ENCODE measurements at places on chromosomes 5 and 9.

DNA sequence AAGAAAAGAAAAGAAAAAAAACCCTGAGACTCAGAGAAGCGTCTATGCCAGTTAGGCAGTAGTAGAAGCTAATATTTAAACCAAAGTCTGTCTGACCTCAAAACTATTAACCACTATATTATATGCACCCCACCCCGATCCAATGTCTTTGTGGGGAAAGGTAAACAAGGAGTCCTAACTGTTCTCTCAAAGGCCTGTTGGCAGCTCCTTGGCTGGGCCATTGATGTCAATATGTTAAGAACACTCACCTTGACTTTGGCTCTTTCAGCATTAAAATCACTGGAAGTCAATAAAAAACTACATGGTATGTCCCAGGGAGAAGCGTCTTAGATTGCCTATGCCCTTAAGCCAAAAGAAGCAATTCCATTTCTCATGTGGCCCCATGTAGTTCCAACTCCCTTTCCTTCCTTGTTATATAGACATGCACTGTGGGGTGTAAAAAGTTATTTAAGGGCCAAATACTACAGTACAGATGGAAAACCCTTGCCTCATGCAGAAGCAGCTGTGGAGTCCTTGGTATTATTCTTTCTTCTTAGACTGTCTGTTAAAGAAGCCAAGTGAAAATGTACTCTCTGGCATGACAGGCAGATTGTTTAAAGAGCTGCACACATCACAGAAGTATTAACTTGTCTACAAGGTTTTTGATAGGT lies 308.6 kb upstream of the RPS23 start:
- DNase-seq = no peak

DNA sequence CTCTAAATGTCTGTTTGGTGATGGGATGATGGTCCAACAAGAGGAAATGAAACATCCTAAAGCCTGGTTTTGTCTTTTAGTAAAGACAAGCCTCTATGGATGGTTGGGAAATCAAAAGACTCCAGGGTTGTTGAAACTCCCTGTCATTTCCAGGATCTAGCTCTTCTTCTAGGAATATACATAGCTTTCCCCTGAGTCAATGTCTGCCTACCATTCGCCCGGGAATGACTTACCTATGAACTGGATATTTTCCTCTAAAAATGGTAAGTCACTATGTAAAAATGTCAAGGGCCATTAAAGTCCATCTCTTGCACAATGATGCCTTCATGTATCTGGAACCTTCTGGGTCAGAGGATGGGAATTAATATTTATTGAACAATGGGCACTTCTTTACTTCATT lies 11.1 kb upstream of the KIF12 start:
- no peak for DNase-seq

GRCh38 chr5:79794347-79794746 lies 104.7 kb downstream of the CMYA5 start:
- no peak for DNase-seq

DNA sequence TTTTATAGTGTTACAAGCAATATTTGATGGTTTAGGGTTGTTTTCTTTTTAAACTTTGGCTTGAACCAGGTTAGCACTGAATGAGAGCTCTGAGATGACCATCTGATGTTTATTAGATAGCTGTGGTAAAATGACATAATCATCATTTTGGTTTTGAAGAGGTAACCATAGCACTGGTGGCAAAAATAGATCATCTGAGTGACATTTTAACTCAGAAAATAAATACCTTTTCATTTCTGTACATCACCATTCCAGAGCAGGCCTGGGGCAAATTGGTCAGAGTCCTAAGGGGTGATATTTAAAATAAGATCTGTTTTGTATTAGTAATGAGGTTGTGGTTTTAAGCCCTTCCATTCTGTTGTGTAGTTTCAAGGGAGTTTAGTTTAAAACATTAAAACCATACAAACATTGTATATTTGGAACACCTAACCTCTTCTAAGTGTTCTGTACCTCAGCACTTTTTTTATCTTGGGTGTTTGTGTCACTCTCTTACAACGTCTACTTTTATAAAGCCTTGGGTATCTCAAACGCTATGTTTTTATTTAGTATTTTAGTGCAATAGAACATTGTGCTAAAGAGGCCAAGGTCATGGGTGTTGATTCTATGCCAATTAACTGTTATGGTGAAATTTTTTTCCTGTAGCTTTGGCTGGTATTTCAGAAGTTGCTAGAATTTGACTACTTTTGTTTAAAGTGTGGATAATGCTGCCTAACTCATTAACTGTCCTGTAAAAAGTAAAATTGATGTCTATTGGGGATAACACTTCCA lies 166.1 kb downstream of the CD180 start:
- no peak for DNase-seq

DNA sequence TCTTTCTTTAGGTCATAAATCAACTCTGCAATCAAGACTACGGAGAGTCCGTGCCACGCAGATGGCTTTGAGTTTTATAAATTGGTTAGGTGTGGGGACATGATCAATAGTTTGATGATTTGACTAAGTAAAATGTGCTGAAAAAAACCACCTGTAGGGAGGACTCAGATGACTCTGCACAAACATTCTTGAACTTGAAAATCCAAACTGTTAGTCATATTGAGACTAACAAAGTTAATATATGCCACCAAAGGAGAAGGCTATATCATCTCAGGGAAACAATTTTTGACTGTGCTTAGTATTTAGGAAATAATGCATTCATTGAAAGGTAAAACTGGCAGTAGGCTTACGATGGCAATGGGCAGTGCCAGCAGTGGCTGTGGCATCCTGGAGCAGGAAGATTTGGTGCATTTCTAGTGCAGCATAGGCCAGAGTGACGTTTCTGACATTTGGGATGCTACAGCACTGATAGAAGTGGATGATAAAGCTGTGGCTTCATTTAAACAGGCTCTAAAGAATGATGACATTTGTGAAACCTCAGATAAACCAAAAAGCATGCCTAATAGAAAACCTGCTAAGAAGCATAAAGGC lies 291.1 kb downstream of the MLLT3 start:
- DNase-seq = no peak

DNA sequence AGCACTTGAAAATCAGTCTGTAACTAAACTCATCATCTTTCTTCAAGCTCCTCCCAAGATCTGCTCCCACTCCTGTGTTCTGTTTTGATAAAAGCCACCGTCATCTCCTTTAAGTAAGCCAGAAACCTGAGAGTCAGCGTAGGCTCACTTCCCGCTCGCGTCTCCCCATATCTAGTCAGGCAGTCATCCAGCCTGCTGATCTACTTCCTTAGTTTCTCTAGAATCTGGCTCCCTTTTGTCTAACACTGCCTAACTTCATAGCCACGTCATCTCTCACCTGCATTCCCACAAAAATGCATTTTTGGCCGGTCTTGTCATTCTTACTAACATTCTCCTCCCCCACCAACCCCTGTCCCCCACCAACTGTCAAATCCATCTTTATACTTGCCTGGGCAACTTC lies 3.0 kb upstream of the TJP2 start:
- DNase-seq = no peak

DNA sequence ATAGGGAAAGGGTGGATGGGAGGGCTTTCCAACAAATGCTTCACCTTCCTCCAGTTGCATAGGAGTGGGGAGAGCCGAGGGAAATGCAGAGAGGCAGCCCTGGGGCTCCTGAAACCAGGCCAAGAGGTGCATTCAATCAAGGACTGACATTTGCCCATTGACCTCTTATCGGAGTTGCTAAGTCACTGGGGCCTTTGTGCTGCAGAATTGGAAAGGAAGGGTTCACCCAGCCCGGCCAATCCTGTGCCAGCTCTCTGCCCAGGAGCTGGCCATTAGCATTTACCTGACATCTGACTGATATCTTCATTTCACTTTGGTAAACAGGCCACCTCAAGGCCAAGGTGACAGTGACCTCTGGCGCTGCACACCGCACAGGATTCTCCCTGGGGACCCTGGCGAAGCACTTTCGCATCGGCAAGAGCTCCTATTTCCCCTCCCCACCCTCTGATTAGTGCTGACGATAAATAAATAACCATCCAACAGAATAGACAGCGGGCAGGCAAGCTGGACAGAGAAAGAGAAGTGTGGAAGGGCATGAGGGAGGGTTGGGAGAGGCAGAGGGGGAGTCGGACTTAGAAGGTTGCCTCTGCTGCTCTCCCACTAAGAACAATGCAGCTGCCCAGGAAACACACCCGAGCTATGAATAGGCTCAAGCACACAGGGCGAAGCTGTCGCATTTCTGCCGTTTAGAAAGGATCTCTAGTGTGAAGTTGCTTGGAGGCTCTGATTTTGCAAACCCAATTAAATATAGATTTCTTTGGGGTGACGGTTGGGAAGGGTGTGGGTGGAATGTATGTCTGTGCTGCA lies 57.0 kb upstream of the BOD1 start:
- no peak for DNase-seq

- no peak for DNase-seq
Observed at GRCh38 chr9:80763536-80763935, 925.8 kb downstream of the TLE1 start.

DNA sequence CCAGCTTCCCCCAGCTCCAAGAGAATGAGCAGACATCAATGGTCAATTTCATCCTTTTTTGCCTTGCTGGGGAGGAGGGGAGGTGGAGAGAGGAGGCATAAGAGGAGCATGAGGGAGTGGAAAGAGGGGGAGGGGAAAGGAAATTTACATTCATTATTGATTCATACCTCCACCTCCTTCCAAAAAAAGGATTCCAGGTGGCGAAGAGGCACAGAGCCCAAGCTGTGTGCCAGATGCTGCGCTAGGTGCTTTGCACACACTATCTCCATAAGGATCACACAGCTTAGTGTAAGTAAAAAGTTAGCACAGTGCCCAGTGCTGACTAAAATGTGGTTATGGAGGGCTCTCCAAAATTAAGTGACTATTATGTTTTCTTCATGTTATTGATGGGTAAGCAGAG lies 11.0 kb downstream of the ASTN2 start:
- peak; percentile 62 for DNase-seq

Measured in DMS 273 treated with DMSO at 0.1 percent for 48 hours (cell line).